ENCODE measurements at places on chromosomes 12 and 14. TPM values are rescaled to one million over a fixed set of nuclear protein-coding genes. Genes with fewer than 3 reads are reported as not detected.

- DNase-seq, result no peak
Observed at GRCh38 chr12:6553051-6553868, 2.6 kb downstream of the IFFO1 start.

The PTCSC3 gene
- total RNA-seq, result not detected

The FOXN4 gene
- total RNA-seq, result 0.27 TPM

DNA sequence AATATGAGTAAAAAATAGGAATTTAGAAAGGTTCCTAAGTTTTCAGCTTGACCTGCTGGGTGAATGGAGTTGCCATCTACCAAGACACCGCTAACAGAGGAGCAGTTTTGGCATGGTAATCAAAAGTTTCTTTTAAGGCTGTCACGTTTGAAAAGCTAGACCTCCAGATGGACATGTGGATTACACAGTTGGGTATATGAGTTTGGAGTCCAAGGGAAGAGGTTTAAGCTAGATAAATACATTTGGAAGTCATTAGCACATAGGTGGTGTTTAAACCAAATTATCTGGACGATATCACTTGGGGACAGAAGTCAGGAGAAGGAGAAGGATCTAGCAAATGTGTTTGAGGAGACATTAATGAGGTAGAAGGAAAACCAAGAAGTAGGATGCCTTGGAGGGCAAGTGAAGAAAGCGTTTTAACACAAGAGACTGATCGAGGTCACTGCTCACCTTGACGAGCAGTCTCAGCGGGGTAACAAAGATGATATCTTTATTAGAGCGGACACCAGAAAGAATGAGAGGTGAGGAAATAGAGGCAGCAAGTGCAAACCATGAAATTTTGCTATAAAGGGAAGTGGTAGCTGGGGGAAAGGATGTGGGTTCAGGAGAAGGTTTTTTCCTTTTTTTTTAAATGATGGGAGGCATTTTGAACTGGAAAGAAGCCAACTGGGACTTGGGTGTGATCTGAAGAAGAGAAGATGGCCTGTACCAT lies 17.6 kb downstream of the PNP start:
- no peak for DNase-seq

DNA sequence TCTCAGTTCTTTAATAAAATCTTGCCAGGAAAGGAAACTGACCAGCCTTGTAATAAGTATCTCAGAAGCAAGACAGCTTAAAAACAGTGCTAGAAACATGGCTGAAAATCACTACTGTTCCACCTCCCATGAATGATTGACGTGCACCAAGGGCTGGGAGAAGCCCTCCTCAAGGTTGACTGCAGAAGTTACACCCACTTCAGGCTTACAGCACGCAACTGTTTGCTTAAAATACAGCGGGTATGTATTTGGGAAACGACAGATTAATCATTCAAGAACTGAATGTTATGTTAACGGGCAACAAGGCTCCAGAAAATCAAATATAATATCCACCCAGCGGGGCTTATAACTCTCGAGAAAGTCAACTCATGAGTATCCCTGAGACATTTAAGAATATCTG lies 22.1 kb downstream of the PRKD1 start:
- no peak for DNase-seq

The CD69 gene
- 2.2 TPM for total RNA-seq

GRCh38 chr12:57234571-57235016 lies 5.1 kb downstream of the SHMT2 start:
- DNase-seq, result no peak

The KCNC2 gene
- 3.0 TPM for total RNA-seq

DNA sequence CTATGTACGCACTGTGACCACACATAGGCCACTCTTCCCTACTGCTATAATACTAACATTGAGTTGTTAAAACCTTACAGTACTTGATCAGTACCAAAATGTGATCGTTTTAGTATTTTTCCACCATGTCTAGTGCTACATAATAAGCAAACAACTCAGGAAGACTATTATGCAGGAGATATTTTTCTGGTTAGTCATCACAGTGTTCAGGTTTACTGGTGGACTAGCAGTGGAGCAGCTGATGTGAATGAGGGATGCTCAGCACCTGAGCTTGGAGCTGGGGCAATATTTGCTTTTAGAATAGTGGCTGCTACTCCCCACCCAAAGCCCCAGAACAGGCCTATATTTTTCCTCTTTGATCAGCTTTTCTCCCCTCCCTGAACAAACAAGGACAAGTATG lies 513.1 kb downstream of the KCNH5 start:
- no peak for DNase-seq

DNA sequence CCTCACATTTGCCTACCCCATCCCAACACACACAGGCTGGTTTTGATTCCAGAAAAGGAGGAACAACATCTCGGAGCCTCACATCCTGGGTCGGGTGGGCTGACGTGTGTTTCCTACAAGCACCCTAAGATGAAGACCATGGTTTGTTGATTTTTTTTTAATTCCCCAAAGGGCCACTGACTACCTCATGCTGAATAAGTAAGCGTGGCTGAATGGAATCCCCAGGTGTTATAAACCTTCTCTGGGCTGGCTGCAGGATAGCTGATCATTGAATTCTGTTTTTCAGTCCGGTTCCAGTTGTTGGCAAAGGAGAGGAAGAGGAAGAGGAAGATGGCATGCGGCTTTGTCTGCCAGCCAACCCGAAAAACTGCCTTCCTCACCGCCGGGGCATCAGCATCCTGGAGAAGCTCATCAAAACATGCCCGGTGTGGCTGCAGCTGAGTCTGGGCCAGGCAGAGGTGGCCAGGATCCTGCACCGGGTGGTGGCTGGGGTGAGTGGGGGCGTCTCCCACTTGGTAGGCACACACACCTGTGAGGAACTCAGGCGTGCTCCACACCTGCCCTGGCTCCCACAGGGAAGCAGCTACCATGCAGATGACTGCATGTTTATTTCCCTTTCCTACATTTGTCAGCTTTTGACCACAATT lies 42.0 kb downstream of the RIN3 start:
- DNase-seq, result no peak

DNA sequence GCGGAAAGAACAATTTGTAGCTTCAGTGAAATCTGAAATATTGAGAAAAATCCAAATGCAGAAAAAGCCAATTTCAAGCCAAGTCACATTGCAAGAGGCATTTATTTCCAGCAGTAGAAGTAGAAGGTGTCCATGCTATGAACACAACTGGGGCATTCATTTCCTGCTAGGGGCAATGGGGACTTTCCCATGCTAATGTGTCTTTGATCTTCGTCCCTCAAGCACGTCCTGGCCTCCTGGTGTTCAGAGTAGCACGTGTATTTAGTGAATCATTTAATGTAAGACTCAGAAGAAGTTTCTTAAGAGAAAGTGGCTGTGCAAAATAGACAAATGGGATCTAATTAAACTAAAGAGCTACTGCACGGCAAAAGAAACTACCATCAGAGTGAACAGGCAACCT lies 267.9 kb downstream of the TMEM132C start:
- DNase-seq, result no peak

- no peak for DNase-seq
Observed at GRCh38 chr12:70178038-70178437, 65.2 kb upstream of the CNOT2 start.

GRCh38 chr12:132771126-132771838 lies 9.7 kb upstream of the ANKLE2 start:
- DNase-seq, result no peak

The FSCB gene
- 3.5 TPM for total RNA-seq

The ALG10B gene
- total RNA-seq, result 4.2 TPM

The MOK gene
- 95.5 TPM for total RNA-seq

DNA sequence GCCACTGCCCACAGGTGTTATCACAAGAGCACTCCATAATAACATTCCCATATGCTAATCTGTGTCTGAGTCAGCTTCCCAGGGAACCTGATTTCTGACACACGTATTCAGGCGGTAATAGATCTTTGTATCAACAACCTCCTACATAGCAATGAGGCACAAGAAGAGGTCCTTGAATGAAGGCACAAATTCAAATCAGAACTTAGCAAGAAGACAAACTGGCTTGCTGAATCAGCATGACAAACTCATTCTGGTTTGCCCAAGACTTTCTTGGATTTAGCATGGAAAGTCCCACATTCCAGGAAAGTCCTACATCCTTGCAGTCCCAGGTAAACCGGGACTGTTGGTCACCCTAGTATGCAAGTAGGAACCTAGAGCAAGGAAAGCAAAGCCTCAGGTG lies 33.9 kb upstream of the RNU6-7 start:
- DNase-seq, result no peak

The LYZ gene
- total RNA-seq, result 26.6 TPM

DNA sequence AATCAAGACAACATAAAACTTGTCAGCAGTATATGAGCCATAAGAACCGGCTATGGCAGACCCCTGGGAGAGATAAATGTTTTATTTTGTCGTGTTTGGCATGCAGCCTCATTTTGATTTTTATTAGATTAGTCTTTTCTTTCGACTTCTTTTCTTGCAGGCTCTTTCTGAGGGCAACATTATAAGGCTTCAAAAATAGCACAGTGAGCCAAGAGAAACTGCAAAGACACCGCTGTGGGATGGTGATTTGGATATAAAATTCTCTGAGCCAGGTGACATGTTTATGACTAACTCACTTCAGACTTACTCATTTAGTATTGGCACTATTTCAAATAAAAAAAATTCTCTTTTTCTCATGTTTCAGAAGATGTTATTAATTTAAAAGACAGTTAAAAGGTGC lies 96.8 kb upstream of the PKP2 start:
- DNase-seq, result no peak

The DHRS2 gene
- 5.9 TPM for total RNA-seq

- DNase-seq, result no peak
Observed at GRCh38 chr12:132784580-132784979, 22.9 kb upstream of the ANKLE2 start.

The SSPN gene
- 29.5 TPM for total RNA-seq

The CIDEB gene
- total RNA-seq, result 9.1 TPM

GRCh38 chr14:77585385-77585784 lies 31.1 kb downstream of the SPTLC2 start:
- no peak for DNase-seq

DNA sequence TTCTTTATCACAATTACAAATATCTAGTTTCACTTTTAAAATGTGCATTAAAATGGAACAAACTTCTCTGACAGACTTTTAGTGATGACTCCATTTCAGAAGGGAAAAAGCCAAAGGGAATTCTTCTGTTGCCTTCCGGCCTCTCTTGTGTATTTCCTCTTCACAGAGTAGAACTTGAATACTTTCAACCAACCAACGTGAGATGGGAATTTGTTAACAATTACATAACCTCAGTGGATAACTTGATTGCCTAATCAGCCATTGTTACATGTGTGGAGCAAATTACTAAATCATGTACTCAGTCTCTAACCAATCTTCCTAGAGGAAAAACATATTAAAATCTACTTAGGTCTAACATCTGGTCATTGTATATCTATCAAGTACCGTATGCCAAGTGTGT lies 291.1 kb downstream of the SYT1 start:
- DNase-seq, result no peak

DNA sequence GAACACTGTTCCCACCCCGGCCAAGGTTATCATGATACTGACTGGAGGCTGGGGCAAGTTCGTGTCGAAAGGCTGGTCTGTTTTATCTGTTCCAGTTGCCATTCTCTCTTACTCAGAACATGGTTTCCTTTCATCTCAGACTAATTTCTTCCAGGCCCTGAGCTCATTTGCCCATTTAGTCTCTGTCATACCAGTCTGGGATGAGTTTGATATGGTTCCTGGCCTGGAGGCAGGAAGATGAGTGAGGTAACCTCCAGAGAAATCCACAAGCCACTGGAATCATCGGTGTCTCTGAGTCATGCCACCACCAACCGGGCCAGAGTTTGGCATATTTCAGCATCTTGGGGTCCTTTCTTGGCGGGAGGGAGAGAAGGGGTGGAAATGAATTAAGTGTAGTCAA lies 114.7 kb downstream of the NTF3 start:
- DNase-seq, result no peak

DNA sequence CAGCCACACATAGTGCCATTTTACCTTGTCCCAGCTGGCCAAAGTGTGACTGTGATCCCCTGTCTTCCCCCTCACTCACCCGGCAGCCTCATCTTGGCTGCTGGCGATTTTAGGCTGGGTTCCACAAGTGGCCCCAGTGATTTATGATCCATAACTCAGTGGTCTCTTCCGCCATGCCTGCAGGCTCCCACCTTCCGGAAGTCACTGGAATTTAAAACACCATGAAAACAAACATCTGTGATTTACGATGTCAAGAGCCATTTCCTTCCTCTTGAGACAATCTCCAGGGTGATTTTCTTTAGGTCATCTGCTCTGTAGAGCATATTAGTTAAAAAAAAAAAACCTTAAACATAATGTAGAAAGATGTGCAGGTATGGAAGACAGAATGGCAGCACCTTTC lies 282.3 kb downstream of the CACNA1C start:
- no peak for DNase-seq

GRCh38 chr14:99541211-99541610 lies 60.0 kb downstream of the CCNK start:
- no peak for DNase-seq

- no peak for DNase-seq
Observed at GRCh38 chr14:87483271-87484260, 509.4 kb downstream of the GALC start.

GRCh38 chr12:57612711-57613426 lies 1.6 kb downstream of the ARHGEF25 start:
- DNase-seq, result no peak

DNA sequence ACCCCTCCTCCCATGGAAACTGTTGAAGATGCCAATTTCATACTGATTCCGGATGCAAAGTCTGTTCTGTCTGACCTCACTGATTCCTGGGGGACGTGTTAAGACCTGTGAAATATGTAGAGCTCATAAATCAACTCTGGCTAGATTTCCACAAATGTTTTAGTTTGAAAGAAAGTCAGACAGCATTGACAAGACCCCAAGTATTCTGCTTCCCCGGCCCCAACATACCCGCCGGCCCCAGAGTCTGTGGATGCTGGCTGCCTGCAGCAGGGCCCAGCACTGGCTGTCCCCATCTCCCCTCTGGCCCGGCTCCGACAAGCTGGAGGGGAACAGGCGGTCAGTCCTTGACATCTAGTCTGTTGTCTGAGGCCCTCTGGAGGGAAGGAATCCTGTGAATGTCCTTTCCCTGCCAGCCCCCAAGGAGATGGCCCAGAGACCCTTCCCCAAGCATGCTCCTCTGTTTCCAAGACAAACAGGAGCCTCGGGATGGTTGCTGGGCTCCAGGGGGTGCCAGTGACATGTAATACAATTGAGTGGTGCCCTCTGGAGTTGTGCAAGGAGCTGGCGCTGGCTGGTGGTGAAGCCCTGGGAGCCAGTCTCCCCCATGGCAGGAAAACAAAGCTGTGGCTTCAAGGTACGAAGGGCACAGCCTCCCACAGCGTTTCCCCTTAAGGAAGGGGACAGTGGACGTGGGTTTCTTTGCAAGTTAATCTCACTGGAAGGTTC lies 22.3 kb downstream of the FBLN5 start:
- DNase-seq, result no peak

- DNase-seq, result no peak
Observed at GRCh38 chr12:117564881-117565280, 203.5 kb upstream of the NOS1 start.

The TMTC1 gene
- total RNA-seq, result 12.9 TPM

Measured in prostate gland (tissue), 2 donors.